ENCODE measurements at places on chromosomes 1 and 21. TPM values are rescaled to one million over a fixed set of nuclear protein-coding genes. Genes with fewer than 3 reads are reported as not detected.

REN gene
- polyA plus RNA-seq, result 64.3 TPM

SPRR1B gene
- not detected for polyA plus RNA-seq

AMY1C gene
- polyA plus RNA-seq, result not detected

ECM1 gene
- 15.7 TPM for polyA plus RNA-seq

SYT14 gene
- polyA plus RNA-seq, result 0.20 TPM

NCAM2 gene
- 12.6 TPM for polyA plus RNA-seq

ANXA9 gene
- polyA plus RNA-seq, result 15.3 TPM

PKP1 gene
- 0.10 TPM for polyA plus RNA-seq

PARK7 gene
- polyA plus RNA-seq, result 371 TPM

PLXNA2 gene
- polyA plus RNA-seq, result 12.3 TPM

PIK3R3 gene
- 32.0 TPM for polyA plus RNA-seq

NBPF20 gene
- polyA plus RNA-seq, result 3.0 TPM

HCN3 gene
- 9.3 TPM for polyA plus RNA-seq

PDC gene
- polyA plus RNA-seq, result not detected

S100A5 gene
- 1.7 TPM for polyA plus RNA-seq

EXTL1 gene
- polyA plus RNA-seq, result 1.5 TPM

BSDC1 gene
- polyA plus RNA-seq, result 59.5 TPM

PRPF38A gene
- 87.4 TPM for polyA plus RNA-seq

TRIM67 gene
- polyA plus RNA-seq, result 0.08 TPM

RGS13 gene
- not detected for polyA plus RNA-seq
